NCI-H1930 (cell line): ENCODE measurements at places on chromosomes 6 and 20.

GRCh38 chr6:4358414-4359107 is 223.2 kb upstream of the ECI2 start:
- no peak for DNase-seq

- DNase-seq = no peak
Observed at GRCh38 chr6:13053006-13053461, 275.3 kb downstream of the TBC1D7 start.

- DNase-seq = no peak
Observed at GRCh38 chr6:117513778-117514365, 31.4 kb downstream of the DCBLD1 start.

DNA sequence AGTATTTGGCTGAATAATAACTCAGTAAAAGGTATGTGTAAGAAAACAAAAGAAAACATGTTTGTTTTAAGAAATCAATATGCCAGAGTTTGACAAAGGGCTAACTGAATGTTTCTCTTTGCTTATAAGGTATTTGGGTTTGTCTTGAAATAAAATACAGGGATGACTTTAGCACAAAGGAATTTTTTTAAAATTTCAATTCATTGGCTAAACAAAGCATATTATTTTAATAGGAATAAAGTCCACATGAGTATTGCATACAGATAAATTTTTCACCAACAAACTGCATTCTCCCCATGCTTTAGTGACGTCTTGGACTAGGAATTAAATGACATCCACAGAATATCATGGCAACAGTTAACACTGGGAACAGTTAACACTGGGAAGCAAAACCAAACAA is 480.0 kb upstream of the JAG1 start:
- DNase-seq = no peak

DNA sequence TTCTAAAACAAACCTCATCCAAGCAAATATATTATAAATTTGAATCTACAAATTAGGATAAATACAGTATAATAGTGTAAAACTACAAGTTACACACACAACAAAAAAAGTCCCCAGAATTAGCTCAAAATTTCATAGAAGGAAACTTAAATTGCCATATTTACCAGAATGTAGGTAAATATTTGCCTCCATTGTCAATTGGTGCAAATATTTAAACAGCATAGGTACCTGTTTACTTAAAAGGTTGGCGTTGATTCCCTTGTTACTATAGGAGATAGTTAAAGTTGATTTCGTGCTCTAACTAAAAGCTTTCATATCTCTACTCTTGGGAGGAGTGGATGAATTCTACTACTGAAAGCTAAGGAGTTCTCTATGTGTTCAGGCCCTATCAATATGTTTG is 111.6 kb upstream of the TENT5A start:
- no peak for DNase-seq

- DNase-seq = peak; percentile 17
Observed at GRCh38 chr6:124055963-124056362, 252.3 kb downstream of the NKAIN2 start.

GRCh38 chr6:43669922-43670622 is 17.5 kb downstream of the MRPS18A start:
- no peak for DNase-seq

DNA sequence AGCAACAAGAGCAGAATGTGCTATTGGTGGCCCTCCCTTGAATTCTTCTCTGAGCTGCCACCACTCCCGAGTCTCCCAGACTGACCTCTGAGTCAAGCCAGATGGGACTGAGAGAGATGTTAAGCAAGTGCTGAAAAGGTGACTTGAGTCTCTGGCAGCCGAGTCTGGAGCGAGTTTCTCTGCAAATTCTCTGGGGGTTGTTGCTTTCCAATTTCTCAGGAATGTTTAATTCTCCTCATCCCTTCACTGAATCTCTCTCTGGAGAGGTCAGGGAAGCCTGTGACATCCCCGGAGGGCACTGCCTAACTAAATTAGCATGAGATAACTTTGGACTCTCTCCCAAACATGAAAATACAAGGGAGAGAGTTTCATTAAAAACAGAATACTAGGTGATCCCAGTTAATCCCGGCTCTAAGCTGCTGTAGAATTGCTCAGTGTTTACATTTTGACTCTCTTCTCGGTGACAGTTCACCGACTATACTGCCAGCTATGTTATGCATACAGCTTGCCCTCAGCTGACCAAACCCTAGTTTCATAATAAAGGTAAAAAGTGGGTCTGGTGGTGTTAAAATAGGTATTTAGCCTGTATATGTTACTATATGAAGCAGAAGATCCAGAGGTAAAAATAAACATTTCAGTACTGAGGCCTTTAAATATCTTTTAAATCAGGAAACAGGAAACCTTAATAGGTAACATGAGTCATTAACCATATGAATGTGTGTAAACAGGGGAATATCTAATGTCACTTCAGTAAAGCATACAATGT is 157.9 kb downstream of the FOXC1 start:
- DNase-seq = no peak

GRCh38 chr20:48195121-48195870 is 410.0 kb upstream of the SULF2 start:
- DNase-seq = no peak

DNA sequence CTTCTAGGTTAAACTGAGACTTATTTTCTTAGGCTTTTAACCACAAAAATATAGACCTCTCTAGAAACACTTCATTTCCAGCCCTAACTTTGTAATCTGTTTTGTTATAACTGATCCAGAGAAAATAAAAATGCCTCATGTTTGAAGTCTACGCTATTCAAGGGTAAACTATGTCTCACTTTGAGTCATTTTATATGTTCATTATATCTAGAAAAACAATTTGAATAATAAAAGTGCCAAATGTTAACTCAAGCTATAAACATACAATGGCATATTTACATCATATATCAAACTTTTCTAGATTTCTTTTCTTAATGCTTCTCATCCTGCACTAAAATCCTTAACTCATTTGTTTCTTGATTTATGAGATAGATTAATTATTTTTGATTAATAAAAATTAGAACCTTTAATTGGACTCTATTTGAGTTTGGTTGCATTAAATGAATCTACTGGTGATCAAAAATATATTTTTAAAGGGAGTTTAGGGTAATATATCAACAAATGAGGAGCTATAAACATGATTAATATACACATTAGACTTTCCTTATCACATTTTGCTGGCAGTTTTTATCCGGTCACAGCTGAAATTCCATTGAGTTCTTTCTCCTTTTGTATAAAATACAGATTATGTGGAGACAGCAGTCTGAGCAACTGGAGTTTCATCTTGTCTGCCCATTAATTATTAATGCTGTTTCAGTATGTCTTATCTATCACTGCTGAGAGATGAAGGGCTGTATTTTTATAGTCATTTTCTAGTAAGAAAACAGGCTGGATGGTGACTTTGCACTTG is 246.5 kb downstream of the TBX18 start:
- no peak for DNase-seq

DNA sequence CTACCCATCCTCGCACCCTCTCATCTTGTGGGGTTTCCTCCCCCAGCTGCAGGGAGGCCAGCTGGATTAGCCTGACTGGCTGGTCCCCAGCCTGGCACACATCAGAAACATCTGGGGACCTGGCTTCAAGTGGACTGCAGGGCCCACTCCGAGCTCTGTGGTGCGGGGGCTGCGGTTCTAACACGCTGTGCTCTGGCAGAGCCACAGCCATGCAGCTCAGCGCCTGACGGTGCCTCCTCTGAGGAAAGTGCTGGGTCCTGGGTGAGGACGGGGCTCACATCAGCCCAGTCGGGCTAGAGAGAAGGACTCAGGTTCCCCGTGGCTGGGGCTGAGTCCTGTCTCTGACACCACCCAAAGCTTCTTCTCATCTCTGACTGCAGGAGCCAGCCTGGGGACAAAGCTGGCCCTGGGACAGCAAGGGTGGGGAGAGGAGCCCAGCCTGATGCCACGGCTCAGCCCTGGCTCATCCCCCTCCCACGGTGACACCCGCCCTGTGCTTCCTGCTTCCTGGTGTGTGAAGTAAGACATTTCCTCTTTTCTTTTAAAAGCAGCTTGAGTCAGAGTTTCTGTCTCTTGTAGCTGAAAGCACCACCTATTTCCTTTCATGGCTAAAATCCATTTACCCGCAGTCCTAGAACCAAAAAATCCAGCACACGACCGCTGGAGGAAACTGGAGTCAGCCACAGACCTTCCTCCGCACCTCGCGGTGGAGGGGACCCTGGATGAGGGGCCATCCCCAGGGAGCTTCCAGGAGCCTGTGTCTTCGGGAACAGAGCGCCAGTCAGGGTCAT is 127.4 kb upstream of the AFDN start:
- DNase-seq = no peak
